ENCODE measurements at places on chromosomes 4 and X.

DNA sequence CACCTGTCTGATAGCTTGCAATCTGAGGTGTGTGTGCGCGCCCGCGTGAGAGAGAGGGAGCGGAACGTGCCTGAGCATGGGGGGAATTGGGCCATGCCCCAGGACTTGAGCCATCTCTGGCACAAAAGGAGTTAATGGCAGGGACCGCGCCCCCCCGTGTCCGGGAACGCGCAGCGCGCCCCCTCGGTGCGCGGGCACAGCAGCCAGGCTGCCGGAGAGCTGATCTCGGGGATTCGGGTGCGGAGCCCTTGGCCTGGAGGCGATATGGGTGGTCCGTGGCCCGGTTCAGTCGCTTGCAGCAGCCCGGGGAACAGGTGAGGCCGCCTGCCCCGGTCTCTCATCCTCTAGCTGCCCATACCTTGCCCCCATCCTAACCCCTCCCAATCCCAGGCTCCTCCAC is at the start of gene NLGN3:
Gene NLGN3, plus strand, starts transcription at position 191 of the 400 bp plus-strand sequence. CDS start 2,909 bp downstream, outside the sequence.
- ATAC-seq: no peak
- H3K27ac ChIP-seq: no peak within 1 kb of the TSS
- H3K4me3 ChIP-seq: peak within 1 kb of the TSS; percentile 41

DNA sequence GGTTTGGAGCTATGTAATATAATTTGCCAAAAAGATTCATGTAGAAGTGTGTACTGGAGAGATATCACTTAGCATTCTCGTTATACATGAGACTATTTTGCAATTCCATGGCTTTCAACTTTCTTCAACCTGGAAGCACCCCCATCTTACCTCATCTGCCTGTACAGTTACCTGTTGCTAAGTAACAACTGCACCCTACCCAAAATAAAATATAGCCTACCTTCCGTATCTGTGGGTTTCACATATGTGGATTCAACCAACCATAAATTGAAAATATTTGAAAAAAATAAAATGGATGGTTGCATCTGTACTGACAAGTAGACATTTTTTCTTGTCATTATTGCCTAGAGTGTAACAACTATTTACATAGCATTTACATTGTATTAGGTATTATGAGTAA is 278.3 kb downstream of the PPP1R2C start:
- ATAC-seq: no peak
- H3K27me3 ChIP-seq: no peaks in the 10 kb centered on the region
- H3K27ac ChIP-seq: no peak overlapping the region
- no peaks in the 10 kb centered on the region for H3K36me3 ChIP-seq

DNA sequence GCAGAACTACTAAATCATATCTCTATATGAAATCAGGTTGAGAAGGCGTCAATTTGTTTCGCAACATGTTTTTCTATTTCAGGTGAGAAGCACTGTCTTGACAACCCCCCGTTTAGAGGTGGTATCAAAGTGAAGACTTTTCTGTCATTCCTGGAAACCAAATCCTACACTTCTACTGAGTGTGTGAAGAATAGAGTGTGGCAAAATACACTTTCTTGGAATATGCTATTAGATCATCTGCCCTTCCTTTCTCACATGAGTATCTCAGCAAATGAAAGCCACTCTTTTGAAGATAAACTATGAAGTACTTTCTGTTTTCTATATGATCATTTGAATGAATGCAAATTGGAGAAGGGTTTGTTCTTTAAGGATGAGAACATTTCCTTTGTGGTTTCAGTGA is 174.0 kb upstream of the FMR1 start:
- H3K36me3 ChIP-seq: no peaks in the 10 kb centered on the region
- no peak overlapping the region for H3K4me3 ChIP-seq
- no peaks in the 10 kb centered on the region for H3K27me3 ChIP-seq
- H3K4me1 ChIP-seq: no peaks in the 10 kb centered on the region
- no peak for ATAC-seq

DNA sequence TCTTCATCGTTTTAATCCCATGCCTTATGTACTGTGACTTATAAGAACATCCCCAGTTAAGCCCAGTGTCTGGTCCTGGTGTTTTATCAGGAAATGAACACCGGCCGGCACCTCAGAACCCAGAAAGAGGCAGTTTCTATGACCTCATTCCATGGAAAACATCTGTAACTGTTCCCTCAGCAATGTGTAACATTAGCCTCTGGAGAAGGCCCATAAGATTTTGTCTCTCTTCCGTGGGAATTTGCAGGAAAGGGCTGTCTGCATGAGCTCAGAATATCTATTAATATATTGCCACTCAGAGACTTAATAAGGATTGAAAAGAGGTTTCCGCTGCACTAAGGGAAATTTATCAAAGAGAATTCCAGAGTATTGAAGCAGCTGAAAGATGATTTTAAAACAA is 3.1 kb upstream of the TCEANC start:
- no peak for ATAC-seq
- no peaks in the 10 kb centered on the region for H3K27me3 ChIP-seq
- no peak overlapping the region for H3K4me3 ChIP-seq
